ENCODE measurements at places on chromosomes 6 and 20. TPM values are rescaled to one million over a fixed set of nuclear protein-coding genes. Genes with fewer than 3 reads are reported as not detected.

SALL4 gene
- polyA plus RNA-seq = 5.4 TPM

DYNLT2 gene
- polyA plus RNA-seq = 9.6 TPM

OR2J3 gene
- polyA plus RNA-seq = not detected

CST7 gene
- 0.31 TPM for polyA plus RNA-seq

RIMS1 gene
- polyA plus RNA-seq = 2.1 TPM

BMP7 gene
- 89.4 TPM for polyA plus RNA-seq

BPIFB1 gene
- 0.05 TPM for polyA plus RNA-seq

GRCh38 chr6:91435630-91436029 is 848.8 kb upstream of the MAP3K7 start:
- DNase-seq = no peak

GRCh38 chr6:118758946-118759345 is 107.6 kb upstream of the CEP85L start:
- DNase-seq = no peak

DNA sequence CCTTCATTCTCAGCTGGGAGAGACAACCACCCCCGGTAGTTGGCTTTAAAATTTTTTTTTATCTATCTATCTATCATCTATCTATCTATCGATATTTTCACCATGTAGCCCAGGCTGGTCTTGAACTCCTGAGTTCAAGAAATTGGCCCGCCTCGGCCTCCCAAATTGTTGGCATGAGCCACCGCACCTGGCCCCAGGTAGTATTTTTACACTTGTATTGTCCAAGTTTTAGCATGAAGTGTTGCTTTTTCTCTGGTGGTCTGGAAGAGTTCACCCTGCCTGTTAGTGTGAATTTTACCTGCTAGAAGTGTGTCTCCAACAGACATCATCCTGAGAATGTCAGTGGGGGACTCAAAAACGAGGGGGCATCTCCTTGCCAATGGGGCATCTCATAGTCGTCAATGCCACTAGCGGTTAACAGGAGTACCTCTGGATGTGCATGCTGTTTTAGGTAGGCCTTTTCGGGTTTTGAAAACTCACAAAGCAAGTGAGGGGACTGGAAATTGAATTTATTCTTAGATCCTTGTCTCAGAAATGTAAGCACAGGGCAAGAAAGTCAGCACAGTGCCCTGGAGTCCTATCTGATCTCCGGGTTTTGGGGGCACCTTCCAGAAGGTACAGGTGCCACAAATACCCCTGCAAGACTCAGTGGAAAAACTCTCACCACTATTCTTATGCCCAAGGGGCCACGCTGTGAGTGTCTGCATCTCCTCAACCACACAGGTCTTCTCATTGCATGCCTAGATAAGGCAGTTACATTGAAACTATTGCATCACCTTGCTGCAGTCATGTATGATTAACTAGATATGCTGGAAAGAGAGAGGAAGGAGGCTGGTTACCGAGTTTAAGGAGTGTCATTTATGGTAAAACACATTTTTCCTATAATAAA is 37.1 kb downstream of the TNFAIP3 start:
- DNase-seq = no peak

GRCh38 chr20:25279403-25279802 is 31.5 kb downstream of the PYGB start:
- DNase-seq = no peak

GRCh38 chr20:2293971-2294370 is 1.8 kb upstream of the TGM3 start:
- DNase-seq = no peak

DNA sequence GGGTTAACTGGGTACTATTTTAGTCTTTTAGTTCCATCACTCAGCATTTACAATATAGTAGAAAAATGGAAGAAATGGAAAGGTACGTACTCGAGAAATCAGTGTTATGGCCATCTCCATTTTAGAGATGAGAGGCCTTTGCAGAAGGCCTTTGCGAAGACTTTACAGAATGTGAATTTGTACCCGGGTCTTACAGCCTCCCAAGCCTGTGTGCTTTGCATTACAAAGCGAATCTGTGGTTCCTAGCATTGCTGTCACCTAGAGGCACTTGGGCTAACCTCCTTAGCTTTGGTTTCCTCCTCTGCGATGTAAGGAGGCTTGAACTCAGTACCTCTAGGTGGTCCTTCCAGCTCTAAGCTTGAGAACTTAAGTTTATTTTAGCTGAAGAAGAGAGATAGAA is 10.9 kb downstream of the VAPB start:
- DNase-seq = no peak

GRCh38 chr6:154412106-154412820 is 55.7 kb upstream of the IPCEF1 start:
- DNase-seq = no peak

- DNase-seq = no peak
Observed at GRCh38 chr6:31510007-31510406, 12.1 kb downstream of the MICB start.

DNA sequence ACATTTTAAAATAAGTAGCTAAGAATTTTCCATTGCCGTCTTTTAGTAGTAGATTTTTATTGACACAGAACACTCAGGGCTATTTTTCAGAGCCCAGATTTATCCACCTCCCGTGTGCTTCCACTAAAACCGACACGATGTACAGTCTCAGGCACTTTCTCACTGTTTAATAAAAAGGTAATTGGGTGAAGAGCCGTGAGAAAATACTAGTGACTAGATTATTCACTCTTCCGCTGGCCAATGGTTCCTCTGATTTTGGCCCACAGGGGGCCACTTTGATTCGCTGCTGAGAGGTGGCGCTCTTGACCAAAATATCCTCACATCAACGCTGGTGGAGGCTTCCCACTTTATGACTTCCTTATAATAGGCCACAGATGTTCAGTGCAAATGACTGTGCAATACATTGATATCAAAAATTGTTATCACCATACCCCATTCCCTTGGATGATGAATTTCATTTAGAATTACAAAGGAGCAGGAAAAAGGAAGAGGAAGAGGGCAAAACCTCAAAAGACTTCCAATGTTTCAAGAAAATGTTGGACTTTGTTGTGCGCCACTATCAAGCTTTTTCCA is 12.3 kb upstream of the HDDC2 start:
- DNase-seq = peak; percentile 54

GRCh38 chr6:110662490-110663211 is 152.6 kb downstream of the CDK19 start:
- no peak for DNase-seq
